ENCODE measurements at places on chromosomes 7 and 10.

DNA sequence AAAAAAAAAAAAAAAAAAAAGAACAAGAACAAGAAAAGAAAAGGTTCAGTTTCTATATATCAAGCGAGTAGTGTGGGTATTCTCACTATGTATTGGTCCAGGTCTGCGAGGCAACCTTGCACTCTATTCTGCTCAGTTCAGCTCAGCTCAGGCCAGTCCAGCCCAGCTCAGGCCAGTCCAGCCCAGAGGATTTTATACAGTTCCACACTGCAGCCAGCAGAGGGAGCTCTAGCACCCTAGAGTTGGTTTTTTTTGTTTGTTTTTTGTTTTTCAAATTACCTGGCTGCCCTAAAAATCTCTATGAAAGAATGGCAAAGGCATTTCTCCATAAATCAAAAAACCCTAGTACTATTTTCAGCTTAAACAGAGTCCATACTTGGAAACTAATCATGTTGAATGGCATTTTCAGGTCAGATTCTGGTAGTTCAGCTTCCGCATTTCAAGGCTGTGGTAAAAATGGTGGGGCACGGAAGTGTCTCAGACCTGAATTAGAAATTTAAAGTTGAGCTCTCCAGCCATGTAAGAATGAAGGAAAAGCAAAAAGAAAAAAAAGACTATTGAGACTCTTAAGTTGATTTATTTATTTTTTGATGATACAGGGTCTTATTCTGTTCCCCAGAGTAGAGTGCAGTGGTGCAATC is 55.2 kb upstream of the GSDME start:
- no peak overlapping the region for H3K27ac ChIP-seq
- no peaks in the 10 kb centered on the region for H3K4me1 ChIP-seq
- H3K27me3 ChIP-seq: no peaks in the 10 kb centered on the region
- no peaks in the 10 kb centered on the region for H3K36me3 ChIP-seq
- no peak for DNase-seq
- H3K4me3 ChIP-seq: no peak overlapping the region

DNA sequence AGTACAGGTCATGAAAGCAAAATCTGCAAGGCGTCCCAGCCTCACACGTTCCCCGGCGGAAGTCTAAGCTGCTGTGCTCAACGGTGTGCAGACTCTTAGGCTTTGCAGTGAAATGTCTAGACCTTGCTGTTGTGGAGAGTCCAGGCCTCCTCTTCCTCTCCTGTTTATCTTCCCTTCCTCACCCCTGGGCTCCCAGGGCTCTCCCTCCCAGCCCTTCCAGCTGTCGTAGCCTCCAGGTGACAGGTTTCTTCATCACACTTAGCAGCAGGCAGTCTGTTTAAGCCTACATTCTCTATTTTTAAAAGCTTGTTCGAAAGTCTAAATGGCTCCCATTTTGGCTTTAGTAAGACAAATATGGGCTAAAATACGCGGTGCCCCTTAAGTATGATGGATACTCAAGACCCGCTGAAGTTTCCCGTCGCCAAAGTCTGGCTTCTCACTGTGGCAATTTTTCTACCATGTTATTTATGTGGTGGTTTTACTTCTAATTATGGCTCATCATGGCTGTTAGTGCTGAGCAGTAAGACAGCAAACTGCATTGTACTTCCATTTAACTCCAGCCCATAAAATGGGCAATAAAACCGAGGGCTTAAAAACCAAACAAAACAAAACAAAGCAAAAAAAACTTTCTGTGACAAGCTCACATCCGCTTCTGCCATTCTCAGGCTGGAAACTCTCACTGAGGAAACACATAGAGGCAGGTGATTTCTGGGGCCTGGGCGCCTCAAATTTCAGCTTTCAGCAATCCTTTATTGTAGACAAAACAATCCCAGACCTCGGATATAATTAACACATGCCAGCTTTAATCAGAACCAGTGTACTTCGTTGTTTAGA is 243.2 kb downstream of the SNX10 start:
- no peaks in the 10 kb centered on the region for H3K4me1 ChIP-seq
- no peak for DNase-seq
- no peak overlapping the region for H3K27ac ChIP-seq
- no peaks in the 10 kb centered on the region for H3K36me3 ChIP-seq
- H3K27me3 ChIP-seq: no peaks in the 10 kb centered on the region

DNA sequence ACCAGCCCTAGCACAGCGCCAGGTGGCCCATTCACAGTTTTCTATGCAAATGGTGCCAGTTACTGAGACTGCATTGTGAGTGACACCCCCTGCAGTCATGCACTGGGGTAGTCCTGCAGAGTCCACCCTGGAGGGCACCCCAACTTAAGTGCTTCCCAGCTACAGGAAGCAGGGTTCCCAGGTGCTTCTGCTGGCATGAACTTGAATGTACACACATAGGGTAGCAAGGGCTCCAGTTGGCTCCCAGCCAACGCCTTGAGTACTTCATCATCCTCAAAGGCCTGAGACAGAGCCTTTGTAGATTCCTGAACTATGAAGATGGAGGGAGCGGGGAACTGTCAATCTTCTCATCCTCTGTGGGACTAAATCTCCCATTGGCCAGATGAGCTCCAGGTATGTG is 11.5 kb upstream of the NPFFR1 start:
- no peak for DNase-seq
- H3K36me3 ChIP-seq: peaks cover 3% of the 10 kb centered on the region
- H3K4me3 ChIP-seq: no peak overlapping the region
- no peak overlapping the region for H3K27ac ChIP-seq
- H3K4me1 ChIP-seq: peaks cover 6% of the 10 kb centered on the region
- H3K27me3 ChIP-seq: no peaks in the 10 kb centered on the region

GRCh38 chr10:101879456-101880231 is 36.0 kb upstream of the KCNIP2 start:
- no peak for DNase-seq
- no peaks in the 10 kb centered on the region for H3K27me3 ChIP-seq
- H3K27ac ChIP-seq: no peak overlapping the region
- H3K4me3 ChIP-seq: no peak overlapping the region

DNA sequence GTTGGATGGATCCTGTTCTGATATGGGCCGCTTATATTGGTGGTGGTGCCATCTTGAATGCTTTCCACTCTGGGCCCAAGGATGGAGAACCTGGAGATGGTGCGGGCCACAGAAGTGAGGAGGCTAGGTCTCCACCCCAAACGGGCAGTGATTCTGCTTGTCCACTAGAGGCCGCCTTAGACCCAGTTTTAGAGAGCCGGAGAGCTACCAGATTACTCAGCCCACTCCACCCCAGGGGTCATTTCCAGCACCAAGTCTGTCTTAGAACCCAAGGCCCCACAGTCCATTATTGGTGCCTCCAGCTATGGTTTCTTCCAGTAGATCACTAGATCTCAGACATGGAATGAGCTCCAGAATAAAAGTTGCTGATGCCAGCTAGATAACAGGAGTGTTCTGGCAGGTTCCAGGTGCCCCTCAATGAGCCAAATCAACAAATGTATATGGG is 11.8 kb upstream of the CAMK2G start:
- no peaks in the 10 kb centered on the region for H3K36me3 ChIP-seq
- H3K4me1 ChIP-seq: peaks cover 19% of the 10 kb centered on the region
- no peaks in the 10 kb centered on the region for H3K27me3 ChIP-seq
- DNase-seq: peak; percentile 87
- peak overlapping the region; percentile 86 for H3K27ac ChIP-seq

DNA sequence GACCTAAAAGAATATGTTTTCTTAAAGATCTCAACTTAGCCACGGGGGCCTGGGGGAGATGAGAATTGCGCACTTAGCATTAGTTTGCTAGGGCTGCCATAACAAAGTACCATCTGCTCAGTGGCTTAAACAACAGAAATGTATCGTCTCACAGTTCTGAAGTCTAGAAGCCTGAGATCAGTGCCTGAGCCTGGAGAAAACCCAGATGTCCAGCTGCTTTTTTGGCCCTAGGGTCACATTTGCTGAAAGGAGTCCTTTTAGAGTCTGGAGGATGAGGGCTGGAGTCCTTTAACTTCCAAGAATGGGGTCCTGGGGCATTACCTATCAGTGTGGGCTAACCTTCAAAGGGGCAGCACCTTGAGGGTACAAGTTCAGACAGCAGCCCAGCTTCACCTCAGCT is 48.2 kb downstream of the SMURF1 start:
- DNase-seq: no peak
- H3K4me1 ChIP-seq: peaks cover 6% of the 10 kb centered on the region
- H3K27ac ChIP-seq: peak overlapping the region; percentile 73
- H3K4me3 ChIP-seq: peak overlapping the region; percentile 9
- no peaks in the 10 kb centered on the region for H3K36me3 ChIP-seq
- H3K27me3 ChIP-seq: no peaks in the 10 kb centered on the region

- H3K4me1 ChIP-seq: no peaks in the 10 kb centered on the region
- no peak for DNase-seq
- H3K4me3 ChIP-seq: no peak overlapping the region
- H3K27me3 ChIP-seq: no peaks in the 10 kb centered on the region
- no peak overlapping the region for H3K27ac ChIP-seq
Observed at GRCh38 chr7:7817748-7818147, 99.3 kb upstream of the RPA3 start.

DNA sequence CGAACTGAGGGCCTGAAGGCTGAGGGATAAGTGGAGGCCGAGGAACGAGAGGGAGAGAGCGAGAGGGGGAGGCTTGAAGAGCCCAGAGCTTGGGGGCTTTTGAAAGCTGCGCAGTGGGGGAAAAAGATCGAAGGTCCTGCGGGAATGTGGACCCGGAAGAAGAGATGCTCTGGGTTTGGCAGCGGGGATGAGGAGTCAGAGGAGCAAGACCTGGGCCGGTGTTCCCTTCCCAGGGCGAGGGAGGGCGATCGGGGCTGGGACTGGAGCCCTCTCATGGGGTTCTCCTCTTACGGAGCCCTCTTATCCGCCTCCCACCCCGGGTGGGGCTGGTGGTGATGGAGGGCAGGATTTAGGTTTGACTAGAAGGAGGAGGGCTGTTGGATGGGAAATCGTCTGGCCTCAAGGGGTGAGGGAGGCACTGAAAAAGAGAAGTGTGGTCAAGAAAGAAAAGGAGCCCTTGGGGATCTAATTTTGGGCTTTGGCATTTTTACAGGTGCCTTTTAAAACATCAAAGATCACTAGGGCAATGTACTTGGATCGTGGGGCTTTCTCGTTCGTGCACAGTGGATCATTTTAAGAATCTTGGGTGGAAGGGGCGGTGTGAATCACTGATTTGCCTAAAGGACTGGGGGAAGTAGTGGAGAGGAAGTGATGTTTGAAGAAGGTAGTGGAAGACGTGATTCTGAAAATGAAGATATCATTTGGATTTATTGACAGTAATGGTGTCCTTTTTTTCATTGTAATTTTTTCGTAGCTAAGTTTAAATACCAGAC is 637 bp downstream of the SAMD8 start:
- H3K27ac ChIP-seq: peak overlapping the region; percentile 98
- H3K27me3 ChIP-seq: no peaks in the 10 kb centered on the region
- DNase-seq: no peak
- peak overlapping the region; percentile 75 for H3K4me3 ChIP-seq
- H3K36me3 ChIP-seq: no peaks in the 10 kb centered on the region
- no peaks in the 10 kb centered on the region for H3K4me1 ChIP-seq

DNA sequence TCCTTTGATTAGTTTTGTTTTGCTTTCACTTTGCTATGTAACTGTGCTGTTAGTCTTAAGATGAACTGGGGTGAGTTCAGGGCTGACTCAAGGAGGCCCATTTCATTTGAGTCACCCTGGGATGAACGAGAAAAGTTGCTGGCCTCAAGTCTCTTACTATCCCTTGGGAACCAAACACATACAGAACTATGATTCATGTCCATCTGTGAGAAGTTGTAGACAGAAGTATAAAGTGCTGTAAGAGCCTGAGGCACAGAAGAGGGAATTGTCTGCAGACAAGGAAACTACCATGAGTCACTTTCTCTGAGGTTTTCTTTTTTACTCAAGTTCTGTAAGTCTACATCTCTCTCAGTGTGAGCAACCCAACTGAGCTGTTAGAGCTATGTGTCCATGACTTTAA is 179.8 kb upstream of the CSTF2T start:
- H3K27ac ChIP-seq: peak overlapping the region; percentile 71
- H3K4me1 ChIP-seq: no peaks in the 10 kb centered on the region
- peak; percentile 87 for DNase-seq
- H3K36me3 ChIP-seq: no peaks in the 10 kb centered on the region

DNA sequence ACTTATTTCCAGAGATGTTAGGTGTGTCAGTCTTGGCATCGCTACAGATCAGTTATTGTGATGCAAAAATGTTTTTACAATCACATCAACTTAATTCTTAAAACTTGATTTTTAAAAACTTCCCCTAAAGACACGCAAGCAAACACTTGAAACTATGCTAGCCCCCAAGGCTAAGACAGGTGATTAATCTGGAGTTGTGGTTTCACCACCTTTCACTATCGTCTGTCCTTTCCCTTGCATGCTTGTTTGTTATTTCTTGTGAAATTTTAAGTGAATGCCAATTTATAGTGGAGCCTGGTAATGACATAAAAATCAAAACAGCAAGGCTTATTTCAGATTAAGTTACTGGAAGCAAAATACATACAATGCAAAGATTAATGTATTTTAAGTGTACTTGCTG is 70.4 kb downstream of the SLC35B4 start:
- H3K4me3 ChIP-seq: no peak overlapping the region
- H3K27me3 ChIP-seq: no peaks in the 10 kb centered on the region
- no peak for DNase-seq
- no peak overlapping the region for H3K27ac ChIP-seq
- H3K4me1 ChIP-seq: no peaks in the 10 kb centered on the region

- H3K36me3 ChIP-seq: no peaks in the 10 kb centered on the region
- DNase-seq: no peak
- H3K4me1 ChIP-seq: no peaks in the 10 kb centered on the region
- no peak overlapping the region for H3K27ac ChIP-seq
- H3K4me3 ChIP-seq: no peak overlapping the region
Observed at GRCh38 chr7:85669225-85669624, 482.4 kb upstream of the SEMA3D start.

- H3K27ac ChIP-seq: no peak within 1 kb of the TSS
- peak within 1 kb of the TSS; percentile 66 for H3K4me3 ChIP-seq
- no peak for DNase-seq
- no peaks in the 10 kb centered on the region for H3K36me3 ChIP-seq
Observed at GRCh38 chr10:8054494-8055407, at the start of gene GATA3. TSS of gene GATA3 (plus strand) at chr10:8054688. CDS start at chr10:8055656, 968 bp downstream.

DNA sequence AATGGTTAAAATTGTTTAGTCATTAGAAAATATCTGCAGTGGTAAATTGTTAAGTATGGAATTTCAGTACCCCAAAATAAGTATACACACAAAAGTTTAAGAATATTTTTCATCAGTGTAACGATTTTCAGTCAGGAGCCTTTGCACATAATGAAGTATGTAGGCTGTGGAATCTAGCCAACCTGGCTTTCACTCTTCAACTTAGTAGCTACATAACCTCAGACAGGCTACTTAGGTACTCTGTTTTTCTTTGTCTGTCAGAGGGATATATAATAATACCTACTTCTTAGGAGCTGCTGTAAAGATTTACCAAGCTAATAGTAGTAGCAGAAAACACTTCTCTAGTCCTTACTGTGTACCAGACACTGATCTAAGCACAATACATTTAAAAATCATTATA is 137.5 kb downstream of the ZEB1 start:
- H3K36me3 ChIP-seq: peaks cover 5% of the 10 kb centered on the region
- peaks cover 7% of the 10 kb centered on the region for H3K4me1 ChIP-seq
- no peak for DNase-seq

- DNase-seq: no peak
- H3K27me3 ChIP-seq: no peaks in the 10 kb centered on the region
- H3K4me3 ChIP-seq: no peak overlapping the region
- peaks cover 5% of the 10 kb centered on the region for H3K4me1 ChIP-seq
- H3K27ac ChIP-seq: peak overlapping the region; percentile 61
Observed at GRCh38 chr10:4648999-4649398, 177.0 kb upstream of the AKR1E2 start.

- H3K27ac ChIP-seq: no peak overlapping the region
- H3K4me1 ChIP-seq: no peaks in the 10 kb centered on the region
- H3K27me3 ChIP-seq: no peaks in the 10 kb centered on the region
- DNase-seq: no peak
Observed at GRCh38 chr7:118473271-118473670, 248.8 kb downstream of the ANKRD7 start.
